Effector CD4-positive, alpha-beta T cell (primary cell): ENCODE measurements at places on chromosomes 2 and 18.

GRCh38 chr2:73997813-73998212 is 13.1 kb downstream of the TET3 start:
- DNase-seq: no peak

- no peak for DNase-seq
These were observed 405.1 kb downstream of the NBAS start for GRCh38 chr2:15155959-15156574.

DNA sequence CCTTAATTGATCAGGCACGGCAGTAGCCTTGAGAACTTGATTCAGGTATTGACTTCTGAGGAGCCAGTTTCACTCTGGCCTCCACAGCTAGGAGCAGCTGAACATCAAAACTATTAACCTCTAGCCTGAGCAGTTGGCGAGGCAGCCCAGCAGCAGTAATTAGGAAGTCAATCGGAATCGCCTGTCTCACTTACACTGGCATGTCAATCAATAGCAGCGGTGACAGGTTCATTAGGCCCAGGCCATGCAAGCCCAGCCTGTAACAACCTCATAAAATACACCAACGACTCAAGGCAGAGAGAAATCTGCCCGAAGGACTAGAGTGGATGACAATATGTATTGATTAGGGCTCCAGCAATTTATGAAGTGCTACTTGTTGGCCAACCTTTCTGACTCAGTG is 255.4 kb upstream of the SKOR2 start:
- DNase-seq: no peak

DNA sequence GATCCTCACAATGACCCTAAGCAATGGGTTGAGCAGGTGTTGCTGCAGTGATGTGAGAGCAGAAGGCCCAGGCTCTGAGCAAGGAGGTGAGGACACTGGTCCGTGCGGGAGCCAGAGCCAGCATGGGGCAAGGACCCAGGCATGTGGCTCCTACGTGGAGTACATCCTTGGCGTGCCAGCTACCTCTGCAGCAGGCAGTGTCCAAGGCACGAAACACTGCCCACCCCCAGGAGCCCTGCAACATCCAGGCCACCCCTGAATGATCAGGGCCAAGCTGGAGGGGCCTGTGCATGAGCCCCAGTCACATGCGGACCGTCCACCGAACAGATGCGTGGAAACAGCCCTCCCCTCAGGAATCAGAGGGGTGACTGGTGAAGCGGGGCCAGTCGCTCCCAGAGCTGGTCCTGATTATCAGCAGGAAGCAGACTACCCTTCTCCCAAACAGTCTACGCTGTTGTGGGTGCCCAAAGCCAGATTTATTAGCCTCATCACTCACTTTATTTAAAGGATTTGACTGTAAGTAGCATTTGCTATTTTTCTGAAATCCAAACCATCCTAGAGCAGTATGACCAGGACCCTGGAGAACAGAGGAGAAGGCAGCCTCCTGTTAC is 16.8 kb downstream of the CELF4 start:
- no peak for DNase-seq

GRCh38 chr2:7632420-7632819 is 715.2 kb downstream of the RNF144A start:
- DNase-seq: no peak

DNA sequence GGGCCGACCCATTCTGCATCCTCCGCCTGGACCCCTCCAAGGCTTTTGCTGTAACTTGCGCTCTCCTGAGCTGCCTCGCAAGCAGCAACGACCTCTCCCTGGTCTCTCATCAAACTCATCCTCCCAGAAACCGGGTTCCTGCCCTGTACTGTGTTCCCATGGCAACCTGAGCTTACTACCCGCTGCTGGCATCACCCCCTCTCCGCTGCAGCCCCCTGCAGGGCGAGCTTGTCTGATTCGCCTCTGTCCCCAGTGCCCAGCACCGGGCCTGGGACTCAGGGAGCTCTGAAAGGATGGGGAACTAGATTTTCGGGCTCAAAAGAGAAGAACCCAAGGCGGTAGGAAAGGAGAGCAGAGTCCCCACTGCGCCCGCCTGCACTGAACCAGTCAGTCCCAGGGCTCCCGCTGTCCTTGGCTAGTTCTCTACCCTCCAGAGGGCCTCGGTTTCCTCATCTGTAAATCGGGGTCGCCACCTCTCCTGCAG is 463 bp downstream of the HS1BP3 start:
- peak; percentile 25 for DNase-seq

- DNase-seq: no peak
These were observed 16.5 kb downstream of the FBXO15 start for GRCh38 chr18:74131124-74131523.

GRCh38 chr2:38427936-38428335 is 50.9 kb upstream of the ATL2 start:
- DNase-seq: no peak

DNA sequence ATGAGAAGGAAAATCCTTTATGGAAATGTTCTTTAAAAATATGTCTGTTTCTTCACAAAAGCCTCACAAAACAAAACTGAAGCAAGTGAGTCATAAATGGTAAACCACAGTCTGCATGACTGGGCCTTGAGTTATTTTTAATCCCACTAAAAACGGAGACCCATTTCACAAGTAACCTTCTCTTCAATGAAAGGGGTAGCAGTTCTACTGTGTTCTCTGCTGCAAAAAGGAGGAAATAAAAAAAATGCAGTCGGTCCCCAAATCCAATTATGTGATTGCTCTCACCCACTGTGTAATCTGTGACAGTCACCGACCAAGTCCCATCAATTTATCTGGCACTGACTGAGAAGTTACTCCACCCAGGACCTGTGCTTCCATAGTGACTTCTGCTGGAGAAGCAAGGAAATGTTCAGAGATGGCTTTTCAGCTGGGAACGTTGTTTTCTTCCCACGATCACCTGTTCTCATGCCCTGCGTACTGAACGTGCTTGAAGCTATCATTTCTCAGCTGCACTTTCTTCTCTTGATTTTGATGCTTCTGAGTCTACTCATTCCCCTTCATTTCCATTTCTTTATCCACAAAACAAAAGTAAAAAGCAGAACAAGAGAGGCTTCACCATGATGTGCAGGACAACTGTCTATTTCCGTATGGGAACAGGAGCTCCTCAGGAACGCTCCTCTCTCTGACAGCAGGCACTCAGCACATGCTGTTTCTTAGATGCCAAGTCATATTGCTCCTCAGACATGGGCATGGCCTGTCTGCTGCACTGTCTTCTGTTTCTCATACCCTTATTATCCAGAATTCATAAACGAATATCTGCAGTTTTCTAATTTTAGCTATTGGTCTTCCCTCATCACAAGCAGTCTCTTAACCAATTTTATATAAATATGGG is 80.0 kb upstream of the TMEM200C start:
- no peak for DNase-seq

DNA sequence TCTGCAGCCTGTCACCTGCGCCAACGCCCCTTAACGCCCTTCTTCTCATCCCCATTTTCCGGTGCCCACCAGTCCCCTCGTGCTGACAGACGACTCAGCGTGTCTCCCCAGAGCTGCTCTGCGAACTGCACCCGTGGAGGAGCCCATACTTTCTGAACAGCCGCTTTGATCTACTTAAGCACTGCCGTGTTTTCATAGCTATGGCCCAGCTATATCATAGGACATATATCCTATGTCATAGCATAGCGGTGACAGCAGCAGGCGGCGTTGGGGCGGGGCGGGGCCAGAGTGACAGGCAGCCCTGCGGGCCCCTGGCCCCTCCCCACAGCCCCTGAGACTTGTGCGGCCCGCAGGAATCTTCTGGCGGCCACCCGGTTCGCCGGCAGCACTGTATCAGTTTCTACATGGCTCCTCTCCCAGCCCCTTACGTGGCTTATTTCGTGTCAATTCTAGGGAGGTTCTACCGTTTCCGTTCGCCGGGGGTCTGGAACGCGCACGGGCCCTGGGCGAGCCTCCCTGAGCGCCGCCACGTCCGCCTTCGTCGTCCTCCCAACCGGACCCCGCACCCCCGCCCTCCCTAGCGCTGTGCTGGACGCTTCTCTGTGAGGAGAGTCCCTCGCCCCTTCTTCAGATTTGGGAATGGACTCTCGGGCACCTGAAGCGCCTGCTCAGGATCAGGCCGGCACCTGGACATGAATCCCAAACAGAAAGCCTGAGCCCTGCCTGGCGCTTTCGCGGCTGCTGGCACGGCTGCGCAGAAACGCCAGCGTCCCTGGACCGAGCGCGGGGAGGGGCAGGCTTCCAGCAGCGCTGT is 35.4 kb downstream of the PTPN18 start:
- DNase-seq: peak; percentile 38

- DNase-seq: no peak
These were observed 471.0 kb downstream of the TMEM182 start for GRCh38 chr2:103232865-103233264.

DNA sequence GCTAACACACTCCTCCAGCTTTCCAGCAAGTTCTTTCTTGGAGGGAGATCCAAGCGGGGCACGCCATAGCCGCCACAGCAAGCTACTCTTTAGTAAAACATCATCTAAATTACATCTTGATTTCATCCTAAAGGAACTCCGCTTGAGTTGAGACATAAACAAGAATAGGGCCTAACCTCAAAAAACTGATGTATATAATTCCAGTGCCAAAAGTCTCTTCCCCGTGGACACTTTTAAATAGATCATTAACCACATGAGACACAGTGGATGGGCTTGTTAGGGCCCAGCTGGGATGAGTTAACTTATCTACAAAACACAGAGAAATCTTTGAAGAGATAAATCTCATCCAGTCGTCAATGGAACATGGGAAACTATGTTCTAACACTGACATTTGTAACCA is 20.8 kb upstream of the MLPH start:
- no peak for DNase-seq

GRCh38 chr2:67240507-67240906 is 156.6 kb upstream of the ETAA1 start:
- DNase-seq: no peak

DNA sequence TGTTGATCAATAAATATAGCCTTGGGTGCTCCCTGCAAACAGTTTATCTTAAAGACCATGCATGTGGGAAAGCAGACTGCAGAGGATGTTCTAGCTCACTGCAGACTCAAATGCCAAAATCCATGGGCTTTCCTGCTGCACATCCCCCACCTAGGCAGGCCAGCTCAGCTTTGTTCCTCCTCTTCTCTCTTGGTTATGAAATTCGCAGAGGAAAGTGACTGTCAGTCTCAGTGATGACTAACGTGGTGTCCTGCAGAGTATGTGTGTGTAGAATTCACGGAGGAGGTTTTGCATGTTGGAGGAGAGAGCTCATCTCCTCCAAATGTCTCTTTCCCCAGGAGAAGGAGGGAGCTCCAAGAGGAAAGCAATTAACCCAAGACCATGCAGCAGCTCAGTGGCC is 21.4 kb upstream of the KCNS3 start:
- DNase-seq: no peak
